ENCODE measurements at places on chromosomes 5 and 9.

DNA sequence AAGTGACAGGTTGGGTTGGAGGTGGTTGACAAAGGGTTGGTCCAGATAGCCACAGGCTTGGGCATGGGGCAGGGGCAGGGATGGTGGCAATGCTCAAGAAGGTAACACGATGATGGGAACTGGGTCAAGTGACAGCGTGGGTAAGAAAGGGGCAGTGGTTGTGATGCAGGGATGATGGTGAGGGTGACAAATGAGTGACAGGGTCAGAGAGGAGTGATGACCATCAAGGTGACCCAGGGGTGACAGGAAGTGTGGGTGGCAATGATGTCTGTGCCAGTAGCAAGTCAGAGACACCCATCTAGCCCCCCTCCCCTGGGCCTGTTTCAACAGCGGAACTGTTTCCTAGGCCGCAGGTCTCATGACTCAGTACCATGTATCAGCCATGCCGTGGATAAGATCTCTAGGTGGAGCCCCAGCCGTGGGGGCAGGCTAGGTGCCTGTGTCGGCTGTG, 20.5 kb downstream of the AQP3 start:
- no peak for DNase-seq

GRCh38 chr5:76849419-76850291, at the start of gene S100Z:
Gene S100Z, plus strand, starts transcription at chr5:76850014. Its CDS starts 25,346 bp downstream, at chr5:76875360.
- no peak for DNase-seq

GRCh38 chr9:126000256-126000655, 253.1 kb downstream of the PBX3 start:
- no peak for DNase-seq

- no peak for DNase-seq
Observed at GRCh38 chr5:38202741-38203140, 55.6 kb upstream of the EGFLAM start.

DNA sequence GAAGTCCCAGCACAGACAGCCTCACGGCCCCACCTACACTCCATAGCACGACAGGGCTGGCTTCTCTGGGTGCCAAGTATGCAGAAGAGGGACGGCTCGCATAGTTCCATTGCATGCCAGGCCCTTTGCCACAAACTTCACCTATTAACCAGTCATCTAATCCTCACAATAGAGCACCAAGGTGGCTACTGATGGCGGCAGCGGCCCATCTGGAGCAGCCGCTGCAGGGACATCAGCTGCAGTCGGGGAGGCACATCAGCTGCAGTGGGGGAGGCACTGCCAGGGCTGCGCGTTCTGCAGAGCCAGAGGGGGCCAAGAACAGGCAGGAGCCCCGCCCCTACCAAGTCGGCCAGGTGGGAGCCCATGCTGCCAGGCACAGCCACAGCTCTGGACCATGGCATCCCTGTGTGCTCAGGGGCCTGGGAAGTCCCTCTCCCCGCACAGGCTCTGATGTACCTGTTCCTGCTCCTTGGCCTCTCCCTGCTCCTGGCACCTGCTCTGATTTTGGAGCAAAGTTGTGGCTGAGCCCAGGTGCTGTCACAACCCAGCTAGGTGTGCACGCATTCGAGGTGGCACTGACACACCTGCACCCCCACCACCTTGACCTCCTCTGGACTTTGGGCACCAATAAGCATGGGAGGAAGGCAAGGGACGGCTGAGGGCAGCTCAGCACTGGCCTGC, 61.5 kb upstream of the SYNPO start:
- no peak for DNase-seq

DNA sequence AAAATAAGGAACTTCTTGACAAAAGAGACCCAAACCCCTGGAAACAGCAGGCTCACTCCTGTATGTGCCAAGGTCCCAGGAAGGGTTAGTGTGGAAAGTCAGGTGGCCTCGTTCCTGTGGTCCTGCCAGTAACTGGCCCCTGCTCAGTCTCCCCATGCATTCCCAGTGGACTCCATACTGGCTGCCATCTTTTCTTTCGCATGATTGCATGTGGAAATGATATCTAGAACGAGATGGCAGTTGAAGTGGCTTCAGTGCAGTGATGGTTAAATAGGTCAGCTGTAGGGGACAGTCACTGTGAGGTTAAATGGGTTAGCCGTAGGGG, 30.4 kb downstream of the AHRR start:
- no peak for DNase-seq

GRCh38 chr5:126274076-126274762, 149.0 kb upstream of the GRAMD2B start:
- DNase-seq: no peak

DNA sequence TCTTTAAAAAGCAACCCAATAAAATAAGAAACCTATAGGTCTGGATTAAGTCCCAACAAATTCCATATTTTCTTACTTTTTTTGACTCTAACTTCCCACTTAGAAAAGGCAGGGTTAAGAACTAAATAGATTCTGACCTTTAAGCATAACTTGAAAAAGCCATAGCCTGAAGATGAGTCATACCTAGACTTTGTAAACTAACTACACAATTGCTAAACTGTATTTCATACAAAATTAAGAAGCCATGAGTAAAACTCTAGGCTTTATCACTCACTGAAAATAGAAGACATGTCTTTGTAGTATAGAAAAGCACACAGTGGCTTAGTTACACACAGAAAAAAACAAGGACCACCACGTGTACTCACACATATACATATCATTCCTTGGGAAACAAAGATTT, 51.5 kb downstream of the MLLT3 start:
- DNase-seq: no peak

DNA sequence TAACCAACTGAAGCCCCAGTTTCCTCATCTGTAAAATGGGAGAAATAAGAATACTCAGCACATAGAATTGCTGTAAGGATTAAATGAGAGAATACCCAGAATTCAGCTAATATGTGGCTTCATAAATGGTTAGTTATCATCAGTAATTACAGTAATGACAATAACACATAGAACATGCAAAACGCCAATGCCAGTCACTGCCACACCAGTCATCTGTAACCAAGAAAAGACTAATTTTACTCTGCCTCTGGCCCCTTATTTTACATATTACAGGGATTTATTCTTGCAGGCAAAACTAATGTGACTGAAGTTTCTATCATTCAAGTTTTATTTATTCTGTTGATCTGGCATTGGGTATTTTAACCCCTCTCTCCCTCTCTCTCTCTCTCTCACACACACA, 46.5 kb downstream of the EBF1 start:
- no peak for DNase-seq

DNA sequence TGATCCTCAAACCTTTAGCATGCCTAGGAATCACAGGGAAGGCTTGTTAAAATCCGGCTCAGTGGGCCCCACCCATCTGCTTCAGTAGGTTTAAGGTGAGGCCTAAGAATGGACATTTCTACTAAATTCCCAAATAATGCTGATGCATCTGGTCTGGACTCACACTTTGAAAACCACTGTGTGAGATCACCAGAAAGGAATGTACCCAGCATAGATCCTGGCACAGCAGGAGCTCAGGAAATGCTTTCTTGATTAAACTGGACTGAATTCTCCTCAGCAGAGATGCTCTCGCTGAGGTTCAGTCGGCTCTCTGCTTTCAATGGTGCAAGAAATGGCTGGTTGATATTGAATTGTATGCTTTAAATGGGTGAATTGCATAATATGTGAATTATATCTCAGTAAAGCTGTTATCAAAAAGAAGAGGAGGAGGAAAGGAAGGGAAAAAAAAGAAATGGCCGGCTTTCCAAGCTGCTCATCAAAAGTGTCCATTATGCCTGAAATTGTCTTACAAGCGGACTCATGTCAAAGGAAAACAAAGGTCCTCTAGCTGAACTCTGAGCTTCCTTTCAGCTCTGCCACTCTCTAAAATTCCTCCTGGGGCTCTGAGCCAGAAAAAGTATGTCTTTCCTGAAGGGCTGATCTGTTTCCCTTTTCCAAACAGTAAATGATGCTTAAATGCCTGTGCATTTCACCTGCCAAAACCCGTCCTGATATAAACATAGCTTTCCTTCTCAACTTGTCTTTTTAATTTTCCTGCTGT, 77.6 kb upstream of the SAP30L start:
- DNase-seq: no peak

- no peak for DNase-seq
Observed at GRCh38 chr5:163079618-163080017, 357.8 kb upstream of the CCNG1 start.

GRCh38 chr5:4954048-4954447, 186.1 kb upstream of the ADAMTS16 start:
- DNase-seq: no peak

GRCh38 chr9:33161589-33162132, 5.5 kb downstream of the B4GALT1 start:
- no peak for DNase-seq

GRCh38 chr9:114053246-114054005, 24.7 kb downstream of the AMBP start:
- DNase-seq: peak; percentile 35

DNA sequence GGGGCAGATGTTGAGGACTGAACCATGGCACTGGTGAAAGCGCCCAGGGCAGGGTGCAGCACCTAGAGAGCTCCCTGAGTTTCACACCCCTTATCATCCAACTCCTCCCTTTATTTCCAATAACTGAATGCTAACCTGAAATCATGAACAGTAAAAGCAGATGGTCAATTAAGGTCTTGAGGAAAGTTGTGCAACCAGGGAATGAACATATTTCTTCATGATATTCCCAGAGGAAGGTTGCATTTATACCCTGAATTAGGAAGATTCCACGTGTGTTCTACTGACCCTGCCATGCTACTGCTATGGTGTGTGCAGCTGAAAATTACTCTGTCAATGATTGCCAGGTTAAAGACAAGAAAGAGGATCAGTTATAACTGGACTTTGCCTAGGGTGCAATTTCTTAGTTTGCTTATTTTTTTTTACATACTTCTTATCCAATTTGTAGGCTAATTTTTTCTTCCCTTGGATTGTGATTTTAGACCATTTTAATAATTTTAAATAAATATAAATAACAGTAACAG, 319.8 kb downstream of the SEMA5A start:
- DNase-seq: no peak

DNA sequence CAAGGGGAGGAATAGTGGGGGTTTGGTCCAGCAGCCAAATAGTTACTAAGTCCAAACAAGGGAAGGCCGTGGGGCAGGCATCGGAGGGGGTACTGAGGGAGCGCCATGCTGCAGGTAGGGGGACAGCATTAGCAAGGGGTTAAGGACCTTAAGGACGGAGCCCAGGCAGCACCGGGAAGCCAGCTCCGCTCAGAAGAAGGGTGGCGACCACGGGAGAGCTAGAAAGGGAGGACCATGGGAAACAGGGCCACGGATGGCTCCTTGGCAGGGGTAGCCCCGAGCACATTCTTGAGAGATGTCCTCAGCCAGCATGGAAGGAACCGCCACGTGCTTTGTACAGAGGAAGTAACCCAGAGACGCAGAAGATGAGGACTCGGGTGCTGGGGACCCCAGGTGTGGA, 76.2 kb upstream of the STXBP1 start:
- DNase-seq: no peak

- no peak for DNase-seq
Observed at GRCh38 chr5:174120401-174121005, 75.0 kb downstream of the NSG2 start.

DNA sequence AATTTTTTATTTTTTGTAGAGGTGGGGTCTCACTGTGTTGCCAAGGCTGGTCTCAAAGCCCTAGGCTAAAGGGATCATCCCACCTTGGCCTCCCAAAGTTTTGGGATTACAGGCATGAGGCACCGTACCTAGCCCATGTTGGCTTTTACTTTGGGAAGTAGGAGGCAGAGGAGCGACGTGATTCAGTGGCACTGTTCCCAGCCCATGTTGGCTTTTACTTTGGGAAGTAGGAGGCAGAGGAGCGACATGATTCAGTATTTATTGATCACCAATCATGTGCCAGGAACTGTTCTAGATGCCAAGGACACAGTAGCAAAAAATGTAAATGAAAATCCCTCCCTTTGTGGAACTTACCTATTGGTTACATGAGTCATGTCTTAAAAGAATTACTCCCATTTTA, 18.3 kb downstream of the SNX24 start:
- peak; percentile 61 for DNase-seq

- DNase-seq: no peak
Observed at GRCh38 chr5:15249152-15249551, 250.8 kb upstream of the FBXL7 start.

GRCh38 chr5:154937186-154937717, 759 bp downstream of the GEMIN5 start:
- DNase-seq: no peak

DNA sequence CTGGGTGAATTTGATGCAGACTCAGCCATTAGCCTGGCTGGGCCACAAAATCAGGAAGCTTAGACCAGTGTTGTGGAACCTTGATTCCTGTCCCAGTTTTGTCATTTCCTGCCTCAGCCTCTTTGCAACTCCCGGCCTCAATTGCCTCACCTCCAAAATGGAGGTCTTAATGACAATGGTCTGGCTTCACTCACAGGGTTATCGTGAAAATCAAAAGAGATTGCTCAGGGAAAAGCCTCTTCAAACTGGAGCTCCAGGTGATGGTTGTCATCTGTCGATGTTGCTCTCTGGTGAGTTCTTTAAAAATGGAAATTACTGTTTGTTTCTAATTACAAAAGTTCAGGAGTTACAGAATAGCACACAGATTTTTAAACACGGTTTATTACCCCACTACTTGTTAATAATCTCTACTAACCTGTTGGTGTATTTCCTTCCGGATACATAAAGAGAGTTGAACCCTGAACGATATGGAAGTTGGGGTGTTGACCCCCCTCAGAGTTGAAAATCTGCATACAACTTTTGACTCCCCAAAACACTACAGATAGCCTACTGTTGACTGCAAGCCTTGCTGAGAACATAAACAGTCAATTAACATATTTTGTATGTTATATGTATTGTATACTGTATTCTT, 109.9 kb upstream of the CPEB4 start:
- no peak for DNase-seq

DNA sequence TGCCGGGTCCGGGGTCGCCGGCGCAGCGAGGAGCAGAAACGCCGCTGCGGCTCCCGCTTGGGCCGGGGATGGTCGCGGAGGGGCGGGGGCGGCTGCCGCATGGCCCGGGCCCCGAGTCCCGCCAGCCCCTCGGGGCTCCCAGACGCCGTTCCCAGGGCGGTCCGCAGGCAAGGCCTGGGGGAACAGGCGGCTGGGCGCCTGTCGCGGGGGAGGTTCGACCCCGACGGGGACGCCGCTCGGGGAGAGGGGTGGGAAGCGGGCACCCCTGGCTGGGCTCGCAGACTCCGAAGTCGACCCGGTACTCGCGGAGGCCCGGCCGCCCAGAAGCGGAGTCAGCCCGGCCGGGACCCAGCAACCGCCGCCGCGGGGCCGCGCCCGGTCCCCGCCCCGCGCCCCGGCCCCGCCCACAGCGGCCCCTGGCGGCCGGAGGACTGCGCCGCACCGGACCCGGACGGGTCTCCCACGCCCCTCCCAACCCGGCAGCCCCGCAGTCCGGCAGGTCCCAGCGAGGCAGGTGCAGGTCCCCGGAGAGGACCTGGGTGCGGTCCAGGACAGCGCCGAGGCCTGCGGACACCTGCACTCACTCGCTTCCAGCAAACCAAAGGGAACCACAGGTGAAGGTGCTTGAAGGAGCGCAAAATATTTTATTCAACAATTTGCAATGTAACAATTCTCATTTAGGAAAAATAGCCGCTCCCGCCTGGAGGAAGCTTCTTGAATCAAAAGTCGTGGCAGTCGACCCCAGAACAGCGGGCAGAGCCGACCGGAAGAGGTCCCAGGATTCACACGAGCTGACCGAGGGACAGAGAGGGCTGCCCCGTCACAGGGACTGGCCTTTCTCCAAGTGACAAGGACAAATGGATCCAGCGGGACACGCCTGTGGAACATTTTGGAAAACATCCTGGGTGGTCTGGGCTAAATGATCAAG, at the start of gene INPP5E:
Gene INPP5E, minus strand, starts transcription at position 365 of the 928 bp plus-strand sequence. CDS start 426 bp downstream, outside the sequence.
- DNase-seq: peak; percentile 83
